PC-3 (cell line): ENCODE measurements at places on chromosomes 16 and 17.

DNA sequence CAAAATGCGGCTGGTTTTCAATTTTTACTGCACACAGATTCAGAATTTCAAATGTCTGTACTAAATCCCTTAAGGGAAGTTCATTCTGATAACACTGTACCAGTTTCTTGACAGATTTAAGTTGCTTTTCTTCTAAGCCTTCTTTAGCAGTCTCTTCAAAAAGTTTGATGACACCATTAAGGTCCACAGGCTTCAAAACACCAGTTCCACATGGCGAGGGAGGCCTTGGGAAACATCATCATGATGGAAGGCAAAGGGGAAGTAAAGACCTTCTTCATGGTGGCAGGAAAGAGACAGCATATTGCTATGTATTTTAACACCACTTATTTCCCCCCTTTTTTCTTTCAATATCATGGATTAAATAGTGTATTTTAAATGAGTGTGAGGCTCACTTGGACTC lies 24.5 kb downstream of the NLRC5 start:
- no peak for DNase-seq

GRCh38 chr16:54576785-54577184 lies 290.2 kb upstream of the IRX3 start:
- DNase-seq: no peak

- DNase-seq: no peak
These were observed 237.7 kb downstream of the IRX3 start for GRCh38 chr16:54048586-54049495.

- peak; percentile 10 for DNase-seq
These were observed 52.9 kb downstream of the CA10 start for GRCh38 chr17:52105591-52105990.

GRCh38 chr16:55151561-55152305 lies 172.3 kb upstream of the IRX6 start:
- DNase-seq: no peak

- no peak for DNase-seq
These were observed 20.0 kb downstream of the C1QTNF1 start for GRCh38 chr17:79043931-79044320.

DNA sequence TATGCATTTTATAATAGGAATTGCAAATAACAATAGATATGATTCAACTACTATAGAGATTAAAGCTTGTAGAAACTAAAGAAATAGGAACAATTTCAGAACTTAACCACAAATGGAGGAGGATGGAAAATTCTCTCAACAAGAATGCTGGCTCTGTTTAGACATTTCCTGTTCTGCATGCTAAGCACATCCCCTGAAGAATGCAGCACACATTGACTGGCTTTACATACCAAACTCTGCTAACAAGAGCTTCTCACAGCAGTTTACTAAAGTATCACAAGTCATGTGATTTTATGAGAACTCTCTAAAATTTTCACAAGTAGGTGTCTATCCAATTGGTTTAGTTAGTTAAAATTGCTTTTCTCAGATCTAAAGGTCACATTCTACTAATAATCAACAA lies 85.2 kb downstream of the SPAG9 start:
- no peak for DNase-seq

GRCh38 chr16:88760424-88761142 lies 24.4 kb downstream of the PIEZO1 start:
- DNase-seq: no peak
